ENCODE measurements at places on chromosomes 1 and 21. TPM values are rescaled to one million over a fixed set of nuclear protein-coding genes. Genes with fewer than 3 reads are reported as not detected.

The LCE2C gene
- total RNA-seq = not detected

The ACAP3 gene
- total RNA-seq = 1,099 TPM

The LAD1 gene
- total RNA-seq = 0.25 TPM

The KRTAP11-1 gene
- total RNA-seq = not detected

The KCNK1 gene
- total RNA-seq = not detected

The FCGR2B gene
- not detected for total RNA-seq

The CHIA gene
- not detected for total RNA-seq

The LCE1B gene
- not detected for total RNA-seq

The MEAF6 gene
- total RNA-seq = 61.5 TPM

- H3K4me1 ChIP-seq = peaks cover 1% of the 10 kb centered on the region
- H3K4me3 ChIP-seq = no peak overlapping the region
- H3K27me3 ChIP-seq = no peaks in the 10 kb centered on the region
- no peak overlapping the region for H3K27ac ChIP-seq
These were observed 8.4 kb upstream of the GALNT2 start for GRCh38 chr1:230058626-230059025.

DNA sequence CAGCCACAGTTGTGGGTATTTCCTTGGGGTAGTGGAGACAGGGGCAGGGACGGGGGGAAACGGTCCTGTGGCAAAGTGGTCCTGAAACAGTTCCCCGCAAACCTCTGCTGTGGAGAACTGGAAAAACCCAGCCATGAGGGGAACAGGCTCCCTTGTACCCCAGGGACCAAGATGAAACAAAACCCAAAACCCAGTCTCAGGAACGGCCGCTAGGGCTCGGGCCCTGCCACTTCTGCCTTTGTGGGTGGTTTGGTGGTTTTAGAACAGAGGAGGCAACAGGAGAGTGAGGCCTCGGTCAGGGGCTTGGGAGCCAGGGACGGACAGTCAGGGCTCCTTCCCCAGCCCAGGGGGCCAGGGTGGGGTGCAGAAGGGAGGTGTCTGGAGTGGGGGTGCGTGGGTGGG lies 24.8 kb upstream of the EDN2 start:
- peak overlapping the region; percentile 68 for H3K27ac ChIP-seq
- no peak overlapping the region for H3K4me3 ChIP-seq
- H3K36me3 ChIP-seq = peaks cover 8% of the 10 kb centered on the region
- no peak for DNase-seq
- peaks cover 9% of the 10 kb centered on the region for H3K27me3 ChIP-seq

DNA sequence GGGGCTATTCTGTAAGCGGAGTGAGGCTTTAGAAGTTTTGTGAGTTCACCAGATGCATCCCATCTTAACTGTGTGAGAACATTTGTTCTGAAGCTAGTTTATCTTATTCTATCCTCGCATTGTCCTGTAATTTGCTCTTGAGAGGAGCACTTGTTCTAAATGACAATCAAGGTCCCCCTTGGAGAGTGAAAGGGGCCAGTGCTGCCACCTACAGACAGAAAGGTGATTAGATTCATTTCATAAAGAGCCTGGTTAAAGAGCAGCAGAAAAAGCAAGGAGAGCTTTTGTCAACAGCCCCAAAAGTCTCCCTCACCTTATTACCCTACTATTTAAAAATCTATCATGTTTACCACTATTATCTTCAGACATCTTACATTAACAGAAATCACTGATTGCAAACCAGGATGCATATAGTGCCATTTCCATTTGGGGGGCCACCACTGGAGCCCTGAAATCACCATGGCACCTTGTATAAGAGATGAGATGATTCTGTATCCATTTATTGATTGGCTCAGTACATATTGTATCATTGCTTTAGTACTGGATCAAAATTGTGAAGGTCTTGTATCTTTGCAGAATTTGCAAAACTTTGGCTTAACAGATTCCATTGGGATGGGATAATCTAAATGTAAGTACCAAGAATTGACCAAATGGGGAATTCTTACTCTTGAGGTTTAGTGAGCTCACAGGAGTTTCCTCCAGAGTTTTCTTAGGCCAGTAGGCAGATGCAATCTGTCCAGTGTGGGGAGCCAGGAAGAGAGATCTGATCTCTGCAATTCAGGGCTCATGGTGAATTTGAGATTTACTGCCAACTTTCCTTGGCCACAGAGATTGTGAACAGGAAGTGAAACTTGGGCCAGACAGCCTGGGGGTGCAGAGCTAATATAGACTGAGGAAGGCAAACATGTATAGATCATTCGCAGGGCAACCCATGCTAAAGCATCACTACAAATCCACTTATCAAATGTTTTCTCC lies 64.3 kb upstream of the TRABD2B start:
- no peak overlapping the region for H3K4me3 ChIP-seq
- no peaks in the 10 kb centered on the region for H3K4me1 ChIP-seq
- H3K27ac ChIP-seq = no peak overlapping the region
- H3K27me3 ChIP-seq = no peaks in the 10 kb centered on the region
- peak; percentile 66 for DNase-seq

DNA sequence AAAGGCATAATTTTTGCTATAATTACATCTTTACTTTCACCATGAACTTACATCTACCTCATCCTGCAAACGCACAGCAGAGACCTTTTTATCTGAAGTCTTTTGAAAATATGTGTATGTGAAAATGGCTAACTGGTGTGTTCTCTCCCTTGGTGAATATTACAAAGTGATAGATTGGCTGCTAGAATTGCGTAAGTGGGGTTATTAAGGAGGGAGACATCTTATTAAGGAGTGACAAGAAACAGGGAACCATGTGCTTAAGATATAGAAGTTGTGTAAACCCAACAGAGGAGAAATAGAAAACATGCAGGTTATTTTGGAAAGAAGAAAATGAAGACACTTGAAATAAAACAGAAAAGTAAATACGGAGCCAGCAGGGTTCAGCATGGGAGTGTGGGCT lies 7.8 kb downstream of the KCNJ15 start:
- no peaks in the 10 kb centered on the region for H3K4me1 ChIP-seq
- no peak overlapping the region for H3K27ac ChIP-seq
- H3K4me3 ChIP-seq = no peak overlapping the region
- no peak for DNase-seq
- H3K36me3 ChIP-seq = no peaks in the 10 kb centered on the region
- no peaks in the 10 kb centered on the region for H3K27me3 ChIP-seq

- H3K27ac ChIP-seq = no peak overlapping the region
- H3K4me1 ChIP-seq = peaks cover 20% of the 10 kb centered on the region
- H3K27me3 ChIP-seq = peaks cover 7% of the 10 kb centered on the region
- H3K4me3 ChIP-seq = no peak overlapping the region
- no peaks in the 10 kb centered on the region for H3K36me3 ChIP-seq
These were observed 25.4 kb upstream of the FMO1 start for GRCh38 chr1:171222936-171223335.

DNA sequence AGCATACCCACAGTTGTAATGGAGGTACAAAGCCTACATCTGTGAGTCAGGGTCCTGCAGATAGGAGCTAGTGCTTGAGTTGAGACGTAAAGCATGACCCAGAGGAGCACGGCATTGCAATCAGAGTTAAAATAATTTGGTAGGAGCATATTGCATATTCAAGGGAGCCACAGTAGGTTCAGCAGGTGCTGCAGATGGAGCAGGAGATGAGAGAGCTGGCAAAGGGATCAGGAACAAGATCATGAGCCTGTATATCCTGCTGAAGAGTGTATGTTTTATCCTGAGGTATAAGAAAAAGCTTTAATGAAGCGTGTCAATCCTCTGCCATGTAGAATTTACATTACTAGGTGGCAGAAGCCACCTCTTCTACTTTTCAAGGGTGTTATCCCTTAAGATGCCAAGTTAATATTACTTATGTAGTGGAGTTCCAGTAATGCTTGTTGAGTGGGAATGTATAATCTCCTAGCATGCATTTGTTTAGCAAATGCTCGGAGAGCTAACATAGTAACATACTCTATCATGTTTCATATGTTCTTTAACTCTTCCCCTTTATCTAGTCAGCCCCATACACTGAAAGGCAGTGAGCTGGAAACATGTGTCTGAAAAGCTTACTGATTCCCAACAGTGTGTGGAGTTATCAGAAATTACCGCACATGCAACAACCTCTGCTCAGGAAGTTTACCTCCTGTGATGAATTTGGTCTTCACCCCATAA lies 300.3 kb downstream of the GRIK1 start:
- H3K36me3 ChIP-seq = no peaks in the 10 kb centered on the region
- H3K4me1 ChIP-seq = no peaks in the 10 kb centered on the region
- no peaks in the 10 kb centered on the region for H3K27me3 ChIP-seq
- H3K27ac ChIP-seq = no peak overlapping the region
- DNase-seq = no peak

DNA sequence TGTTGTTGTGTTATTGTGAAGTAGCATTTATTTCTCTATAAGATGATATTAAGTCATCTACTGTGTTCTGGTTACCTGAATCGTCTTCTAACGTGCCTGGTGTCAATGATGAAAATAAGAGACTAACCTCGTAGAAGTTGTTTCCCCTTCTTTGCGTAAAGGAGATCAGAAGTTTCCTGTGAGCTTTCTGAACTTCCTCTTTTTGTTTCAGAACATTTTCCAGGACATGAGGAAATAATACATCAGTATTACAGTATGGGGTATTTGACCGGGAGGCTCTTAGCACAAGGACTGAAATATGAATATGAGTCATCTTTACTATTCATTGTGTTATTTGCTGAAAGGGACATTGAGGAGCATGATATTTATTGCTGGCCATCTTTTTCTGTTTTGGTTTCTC lies 1.3 kb downstream of the ST6GALNAC3 start:
- no peak for DNase-seq
- H3K27ac ChIP-seq = no peak overlapping the region
- H3K4me3 ChIP-seq = peak overlapping the region; percentile 89
- H3K4me1 ChIP-seq = no peaks in the 10 kb centered on the region
- H3K27me3 ChIP-seq = no peaks in the 10 kb centered on the region
- no peaks in the 10 kb centered on the region for H3K36me3 ChIP-seq

- no peak overlapping the region for H3K4me3 ChIP-seq
- H3K27me3 ChIP-seq = peaks cover 17% of the 10 kb centered on the region
- peaks cover 9% of the 10 kb centered on the region for H3K36me3 ChIP-seq
These were observed 2.2 kb upstream of the KCNA3 start for GRCh38 chr1:110676970-110677369.

DNA sequence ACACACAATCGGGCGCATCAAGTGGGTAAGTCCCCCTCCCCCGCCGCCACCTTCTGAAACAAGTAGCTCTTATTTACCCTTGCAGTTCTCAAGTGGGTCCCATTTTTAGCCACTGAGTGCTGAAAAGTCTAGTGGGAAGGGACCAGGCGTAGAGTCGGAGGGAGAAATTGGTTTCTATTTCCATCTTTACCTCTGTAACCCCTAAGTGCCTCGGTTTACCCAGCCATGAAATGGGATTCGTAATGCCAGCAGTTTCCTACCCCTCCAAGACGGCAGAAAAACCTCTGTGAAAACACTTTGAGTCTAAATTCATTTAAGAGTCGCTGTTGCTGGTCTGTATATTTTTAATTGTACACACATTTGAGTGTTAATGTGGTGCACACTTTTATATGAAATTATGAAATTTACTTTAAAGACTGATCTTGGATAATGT lies 928 bp downstream of the TLCD4 start:
- no peak for DNase-seq
- H3K27ac ChIP-seq = no peak overlapping the region
- peak overlapping the region; percentile 84 for H3K4me3 ChIP-seq
- no peaks in the 10 kb centered on the region for H3K4me1 ChIP-seq
- no peaks in the 10 kb centered on the region for H3K36me3 ChIP-seq

- H3K4me3 ChIP-seq = no peak overlapping the region
- H3K4me1 ChIP-seq = no peaks in the 10 kb centered on the region
- no peak for DNase-seq
- H3K27ac ChIP-seq = no peak overlapping the region
- no peaks in the 10 kb centered on the region for H3K36me3 ChIP-seq
These were observed 6.9 kb upstream of the TAS1R2 start for GRCh38 chr1:18866314-18866713.

GRCh38 chr1:43936431-43937151 lies 3.0 kb downstream of the ARTN start:
- peaks cover 12% of the 10 kb centered on the region for H3K36me3 ChIP-seq
- H3K27ac ChIP-seq = no peak overlapping the region
- H3K27me3 ChIP-seq = peaks cover 21% of the 10 kb centered on the region
- peak; percentile 51 for DNase-seq

DNA sequence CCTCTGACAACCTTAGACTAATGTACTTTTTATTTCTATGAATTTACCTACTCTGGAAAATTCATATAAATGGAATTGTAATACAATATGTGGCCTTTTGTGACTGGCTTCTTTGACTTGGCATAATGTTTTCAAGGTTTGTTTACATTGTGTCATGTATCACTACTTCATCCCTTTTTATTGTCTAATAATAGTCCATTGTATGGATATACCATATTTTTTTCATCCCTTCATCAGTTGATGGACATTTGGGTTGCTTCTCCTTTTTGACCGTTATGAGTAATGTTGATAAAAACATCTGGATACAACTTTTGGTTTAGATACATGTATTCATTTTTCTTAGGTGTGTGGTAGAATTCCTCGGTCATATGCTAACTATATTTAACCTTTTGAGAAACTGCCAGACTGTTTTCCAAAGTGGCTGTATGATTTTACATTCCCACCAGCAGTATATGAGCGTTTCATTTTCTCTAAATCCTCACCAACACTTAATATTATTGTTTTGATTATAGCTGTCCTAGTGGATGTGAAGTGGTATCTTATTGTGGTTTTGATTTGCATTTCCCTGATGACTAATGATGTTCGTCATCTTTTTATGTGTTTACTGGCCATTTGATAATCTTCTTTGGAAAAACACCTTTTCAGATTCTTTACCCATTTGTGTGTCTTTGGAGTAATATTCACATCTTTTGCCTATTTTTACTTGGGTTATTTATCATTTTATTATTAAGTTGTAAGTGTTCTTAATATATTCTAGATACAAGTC lies 3.5 kb downstream of the RO60 start:
- no peak overlapping the region for H3K27ac ChIP-seq
- H3K4me3 ChIP-seq = peak overlapping the region; percentile 12
- peaks cover 17% of the 10 kb centered on the region for H3K27me3 ChIP-seq
- DNase-seq = no peak
- H3K4me1 ChIP-seq = peaks cover 10% of the 10 kb centered on the region

- no peaks in the 10 kb centered on the region for H3K36me3 ChIP-seq
- peaks cover 4% of the 10 kb centered on the region for H3K27me3 ChIP-seq
- no peak overlapping the region for H3K4me3 ChIP-seq
- no peak overlapping the region for H3K27ac ChIP-seq
- no peak for DNase-seq
- H3K4me1 ChIP-seq = no peaks in the 10 kb centered on the region
These were observed 10.8 kb downstream of the OSBPL9 start for GRCh38 chr1:51627672-51628071.

DNA sequence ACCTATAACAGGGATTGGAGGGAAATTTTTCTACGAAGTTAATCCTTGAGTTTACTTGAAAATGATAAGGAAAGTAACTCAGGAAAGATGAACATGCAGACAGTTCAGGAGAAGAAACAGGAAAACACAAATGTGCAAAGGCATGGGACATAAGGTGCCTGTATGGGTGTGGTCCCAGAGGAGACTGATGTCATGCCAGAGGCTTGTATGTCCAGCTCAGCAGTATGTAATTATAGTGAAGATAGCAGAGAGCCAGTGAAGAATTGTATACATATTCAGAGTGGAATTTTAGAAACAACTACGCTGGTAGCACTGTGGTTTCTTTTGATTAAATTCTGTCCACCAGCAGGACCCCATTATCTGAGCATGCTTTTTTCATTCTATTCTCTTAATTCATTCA lies 179.5 kb downstream of the LRRC7 start:
- peak overlapping the region; percentile 76 for H3K27ac ChIP-seq
- H3K4me3 ChIP-seq = no peak overlapping the region
- DNase-seq = no peak
- H3K4me1 ChIP-seq = peaks cover 6% of the 10 kb centered on the region
- H3K27me3 ChIP-seq = no peaks in the 10 kb centered on the region
